ENCODE measurements at places on chromosomes 4 and X.

DNA sequence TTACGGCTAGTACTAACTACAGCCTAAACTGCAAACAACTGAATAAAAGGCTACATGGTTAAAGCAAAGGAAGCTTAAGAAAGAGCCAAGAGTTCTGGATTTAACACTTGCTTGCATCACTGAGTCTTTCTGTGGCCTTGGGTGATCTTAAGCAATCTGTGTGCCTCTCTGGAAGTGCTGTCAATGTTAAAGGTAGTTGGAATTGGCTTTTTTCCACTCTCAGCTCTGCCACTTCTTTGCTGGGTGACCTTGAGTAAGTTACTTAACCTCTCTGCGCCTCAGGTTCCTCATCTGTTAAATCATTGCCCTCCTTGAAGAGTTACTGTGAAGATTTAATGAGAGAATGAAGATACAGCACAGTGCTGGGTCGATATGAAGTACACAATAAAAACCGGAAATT lies 15.7 kb downstream of the SLC2A9 start:
- no peak for DNase-seq

- DNase-seq = no peak
Observed at GRCh38 chr4:86508436-86508835, 85.7 kb upstream of the PTPN13 start.

DNA sequence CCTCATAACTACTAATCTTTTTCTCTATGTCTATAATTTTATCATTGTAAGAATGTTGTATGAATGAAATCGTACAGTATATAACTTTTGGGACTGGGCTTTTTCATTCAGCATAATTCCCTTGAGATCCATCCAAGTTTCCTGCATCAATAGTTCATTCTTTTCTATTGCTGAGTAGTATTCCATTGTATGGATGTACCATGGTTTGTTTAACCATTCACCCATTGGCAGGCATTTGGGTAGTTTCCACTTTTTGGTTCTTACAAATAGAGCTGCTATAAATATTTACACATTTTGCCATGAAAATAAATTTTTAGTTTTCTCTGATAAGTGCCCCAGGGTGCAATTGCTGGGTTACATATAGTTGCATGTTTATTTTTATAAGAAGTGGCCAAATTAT lies 659.8 kb downstream of the RAPGEF2 start:
- DNase-seq = no peak

- DNase-seq = no peak
Observed at GRCh38 chr4:38762560-38762959, 20.2 kb downstream of the TLR10 start.
